ENCODE measurements at places on chromosomes 2 and 18.

- DNase-seq: no peak
Measured at GRCh38 chr18:78586586-78586985, 393.0 kb upstream of the SALL3 start.

GRCh38 chr18:42517896-42518295, 562.9 kb downstream of the PIK3C3 start:
- no peak for DNase-seq

- DNase-seq: no peak
Measured at GRCh38 chr2:32810909-32811495, 135.8 kb upstream of the LTBP1 start.

DNA sequence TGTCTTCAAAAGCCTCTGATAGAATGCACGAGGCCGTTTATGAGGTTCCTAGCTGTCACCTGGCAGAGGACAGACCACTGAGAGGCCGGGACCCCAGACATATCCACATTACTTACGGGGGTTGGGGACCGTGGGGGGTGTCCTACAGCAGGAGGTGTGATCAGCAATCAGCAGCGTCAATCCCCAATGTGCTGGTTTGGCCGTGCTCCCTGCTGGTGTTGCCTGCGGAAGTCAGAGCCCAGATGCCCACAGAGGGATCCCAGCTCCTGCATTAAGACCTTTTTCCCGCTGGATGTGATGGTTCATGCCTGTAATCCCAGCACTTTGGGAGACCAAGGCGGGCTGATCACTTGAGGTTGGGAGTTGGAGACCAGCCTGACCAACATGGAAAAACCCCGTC, 20.8 kb upstream of the SP5 start:
- no peak for DNase-seq

DNA sequence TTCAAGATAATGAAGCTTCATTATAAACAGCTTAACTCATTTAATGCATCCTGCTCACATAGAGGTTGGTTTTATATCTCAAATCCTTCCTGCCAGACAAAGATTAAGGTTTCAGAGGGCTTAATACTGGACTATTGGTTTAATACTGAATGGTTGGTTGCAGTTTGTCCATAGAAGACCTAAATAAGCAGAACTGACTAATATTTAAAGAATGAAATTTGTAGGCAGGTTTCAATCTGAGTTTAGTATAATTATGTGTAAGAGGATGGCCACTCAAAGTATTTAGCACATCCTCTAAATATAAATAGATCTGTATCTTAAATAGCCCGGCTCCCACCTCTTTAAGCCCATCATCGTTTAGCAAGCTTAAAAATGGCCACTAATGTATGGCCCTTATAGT, 92.5 kb downstream of the EPB41L5 start:
- no peak for DNase-seq

DNA sequence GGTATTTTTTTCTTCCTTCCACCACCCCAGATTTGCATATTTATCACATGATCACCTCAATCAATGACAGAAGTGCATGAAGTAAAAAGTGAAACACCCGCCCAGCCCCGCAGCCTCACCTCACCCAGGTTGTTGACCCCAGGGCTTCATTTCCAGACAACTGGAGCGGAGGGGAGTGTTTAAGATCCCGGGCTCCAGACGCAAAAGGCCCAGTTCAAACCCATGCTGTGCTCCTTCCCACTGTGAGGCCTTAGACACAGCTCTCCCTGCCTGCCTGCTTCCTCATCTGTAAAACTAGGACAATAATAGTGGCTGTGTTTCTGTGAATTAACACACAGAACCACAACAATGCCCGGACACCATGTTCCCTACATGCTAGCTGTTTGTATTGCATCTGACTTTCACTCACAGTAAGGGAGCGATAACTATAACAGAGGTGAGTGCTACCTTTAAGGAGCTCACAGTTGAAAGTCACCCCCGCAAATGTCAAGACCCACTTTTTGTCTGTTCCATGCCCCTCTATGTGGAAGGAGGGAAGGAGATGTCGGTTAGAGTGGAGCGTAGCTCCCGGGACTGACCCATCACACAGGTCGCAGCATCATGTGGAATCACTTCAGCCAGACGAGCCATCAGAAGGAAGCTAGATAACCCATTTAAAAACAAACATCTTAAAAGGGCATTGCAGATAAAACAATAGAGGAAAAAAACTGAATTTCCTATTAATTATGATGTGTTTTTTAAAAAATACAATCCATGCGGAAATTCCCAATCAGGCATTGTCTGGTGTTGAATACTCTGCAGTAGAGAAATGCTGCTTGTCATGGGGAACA, 77.5 kb upstream of the DAPL1 start:
- DNase-seq: no peak

DNA sequence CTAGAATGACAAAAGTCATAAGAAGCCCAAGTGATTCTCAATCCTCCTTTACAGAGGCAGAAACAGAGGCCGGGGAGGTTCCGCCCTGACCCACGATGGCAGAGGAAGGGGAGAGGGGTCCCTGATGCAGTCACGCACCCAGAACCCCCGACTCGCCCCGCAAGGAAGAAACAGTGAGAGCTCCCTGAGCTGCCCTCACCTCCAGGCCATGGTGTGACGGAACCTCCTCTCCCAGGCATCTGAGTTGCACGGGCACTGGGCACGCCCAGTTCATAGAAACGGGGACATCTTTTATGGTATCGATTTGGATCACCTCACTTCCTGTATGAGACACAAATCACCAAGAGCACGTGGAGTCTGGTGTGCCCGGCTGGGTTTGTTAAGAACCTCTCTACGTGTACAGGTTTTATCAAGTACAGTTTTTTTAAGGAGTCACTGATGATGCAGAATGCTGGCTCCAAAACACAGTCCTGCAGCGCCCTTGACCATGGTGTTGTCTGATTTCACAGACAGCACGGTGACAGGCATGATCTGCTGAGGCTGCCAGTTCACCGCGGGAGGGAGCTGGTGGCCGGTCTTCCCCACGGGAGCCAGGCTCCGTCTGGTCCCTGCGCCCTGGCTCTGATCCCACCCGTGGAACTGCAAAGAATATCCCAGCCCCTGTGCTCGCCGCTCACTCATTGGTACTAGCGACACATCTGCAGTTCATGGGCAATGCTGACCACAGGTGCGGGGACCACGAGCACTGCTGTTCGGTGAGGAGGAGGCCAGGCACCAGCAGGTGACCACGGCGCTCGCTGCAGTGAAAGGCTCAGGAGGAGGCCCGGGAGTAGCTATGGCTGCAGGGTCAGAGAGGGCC, 35.6 kb downstream of the PXDN start:
- DNase-seq: no peak

- DNase-seq: no peak
Measured at GRCh38 chr18:28657961-28658360, 481.0 kb upstream of the CDH2 start.

DNA sequence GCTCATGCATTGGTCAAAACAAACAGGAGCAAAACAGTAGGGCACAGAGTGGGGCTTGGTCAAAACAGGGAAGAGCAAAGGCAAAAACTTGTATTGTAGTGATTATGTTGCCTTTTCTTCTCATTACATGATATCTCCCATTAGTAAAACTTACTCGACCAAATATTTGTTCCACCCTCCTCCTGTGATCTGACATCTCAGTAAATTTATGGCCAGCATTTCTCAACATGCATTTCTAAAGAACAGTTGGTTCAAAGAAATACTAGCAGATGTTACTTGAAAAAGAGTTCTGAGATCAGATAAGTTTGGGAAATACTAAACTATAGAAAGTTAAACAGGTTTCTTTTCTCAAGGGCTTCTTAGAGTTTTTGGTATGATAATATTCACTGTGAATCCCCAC, 423.1 kb downstream of the FIGN start:
- no peak for DNase-seq

GRCh38 chr2:32182667-32183066, 17.0 kb downstream of the SLC30A6 start:
- no peak for DNase-seq

GRCh38 chr2:182481676-182482075, 54.8 kb upstream of the PDE1A start:
- DNase-seq: no peak

DNA sequence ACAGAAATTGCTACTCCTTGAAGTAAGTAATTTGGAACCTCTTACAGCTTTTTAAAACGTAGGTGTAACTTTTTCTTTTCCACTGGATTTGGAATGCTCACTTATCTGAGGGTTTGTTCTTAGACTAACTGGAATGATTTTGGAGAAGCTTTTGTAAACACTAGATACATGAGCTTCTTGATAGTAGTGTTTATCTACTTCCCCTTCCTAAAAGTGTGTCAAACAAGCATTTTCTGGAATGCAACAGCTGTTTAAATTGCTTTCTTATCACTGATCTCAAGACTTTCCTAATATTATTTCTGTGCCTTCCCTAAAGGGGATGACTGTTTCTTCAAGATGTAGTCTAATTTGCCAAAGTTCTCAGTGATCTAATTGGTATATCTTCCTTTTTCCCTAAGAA, 282.6 kb downstream of the CCDC178 start:
- DNase-seq: no peak

DNA sequence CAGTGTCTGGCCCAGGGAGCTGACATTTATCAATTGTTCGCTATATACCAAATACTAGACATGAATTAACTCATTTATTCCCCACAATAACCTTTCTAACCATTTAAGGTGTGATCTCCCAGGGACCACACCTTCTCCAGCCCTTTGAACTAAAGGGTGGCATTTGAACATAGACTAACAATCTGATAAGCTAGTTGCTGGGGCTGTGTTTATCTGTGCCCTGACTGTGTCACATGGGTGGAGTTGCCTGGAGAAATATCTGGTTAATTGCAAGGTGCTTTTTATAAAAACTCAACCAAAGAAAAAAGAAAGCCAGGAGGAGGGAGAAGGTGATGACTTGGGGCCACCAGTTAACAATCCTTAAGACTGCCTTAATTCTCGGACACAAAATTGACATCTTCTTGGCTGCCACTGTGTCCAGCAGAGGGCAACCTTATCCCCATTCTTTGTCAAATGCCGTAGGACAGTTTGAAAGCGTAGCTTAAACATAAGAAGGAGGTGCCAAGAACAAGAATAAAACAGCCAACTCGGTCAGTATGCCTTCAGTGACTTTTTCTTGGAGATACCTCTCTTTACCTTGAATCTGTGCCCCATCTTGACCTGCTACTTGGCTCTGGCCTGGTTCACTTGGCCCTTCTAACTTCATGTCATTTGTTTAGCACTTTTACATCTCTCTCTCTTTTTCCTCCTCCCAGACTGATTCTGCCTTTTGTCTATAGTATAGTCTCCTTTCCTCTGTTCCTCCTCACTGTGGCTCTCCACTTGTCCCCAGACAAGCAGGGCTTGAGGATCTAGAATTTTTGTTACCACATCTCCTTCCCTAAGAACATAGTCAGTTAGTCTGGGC, 183.4 kb downstream of the MYO3B start:
- peak; percentile 49 for DNase-seq

DNA sequence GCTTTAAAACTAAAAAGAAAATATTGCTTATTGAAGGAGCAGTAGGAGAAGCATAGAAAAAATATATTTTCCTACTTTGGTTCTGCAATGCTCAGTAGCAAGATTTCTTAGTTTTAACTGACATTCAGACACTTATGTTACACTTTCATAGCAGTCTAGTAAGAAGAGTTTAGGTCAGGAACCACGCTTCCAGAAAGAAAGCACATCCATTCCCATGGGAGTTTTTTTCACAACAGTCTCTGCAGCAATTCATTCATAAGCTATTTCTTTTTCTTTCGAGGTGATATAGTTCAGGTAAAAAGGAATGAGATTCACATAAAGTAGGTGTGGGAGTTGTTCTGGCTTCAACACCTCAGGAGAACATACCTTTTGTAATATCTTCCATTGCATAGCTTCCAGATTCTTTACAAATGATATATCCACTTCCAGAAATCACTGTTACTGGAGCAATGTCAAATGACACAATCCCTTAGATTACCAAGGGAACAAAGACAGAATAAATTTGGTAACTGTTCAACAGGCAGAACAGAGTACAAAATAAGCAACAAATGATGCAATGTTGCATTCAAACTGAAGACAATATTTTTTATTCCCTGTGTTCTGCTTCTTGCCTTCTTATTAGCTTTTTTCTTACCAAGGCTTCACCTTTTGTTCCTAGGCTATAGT, 95.2 kb upstream of the GULP1 start:
- DNase-seq: no peak

- DNase-seq: no peak
Measured at GRCh38 chr2:209074711-209075110, 349.1 kb upstream of the MAP2 start.

GRCh38 chr2:30736461-30737325, 70.6 kb downstream of the CAPN13 start:
- no peak for DNase-seq

GRCh38 chr18:49094979-49095632, 144.3 kb upstream of the SMAD7 start:
- peak; percentile 6 for DNase-seq

DNA sequence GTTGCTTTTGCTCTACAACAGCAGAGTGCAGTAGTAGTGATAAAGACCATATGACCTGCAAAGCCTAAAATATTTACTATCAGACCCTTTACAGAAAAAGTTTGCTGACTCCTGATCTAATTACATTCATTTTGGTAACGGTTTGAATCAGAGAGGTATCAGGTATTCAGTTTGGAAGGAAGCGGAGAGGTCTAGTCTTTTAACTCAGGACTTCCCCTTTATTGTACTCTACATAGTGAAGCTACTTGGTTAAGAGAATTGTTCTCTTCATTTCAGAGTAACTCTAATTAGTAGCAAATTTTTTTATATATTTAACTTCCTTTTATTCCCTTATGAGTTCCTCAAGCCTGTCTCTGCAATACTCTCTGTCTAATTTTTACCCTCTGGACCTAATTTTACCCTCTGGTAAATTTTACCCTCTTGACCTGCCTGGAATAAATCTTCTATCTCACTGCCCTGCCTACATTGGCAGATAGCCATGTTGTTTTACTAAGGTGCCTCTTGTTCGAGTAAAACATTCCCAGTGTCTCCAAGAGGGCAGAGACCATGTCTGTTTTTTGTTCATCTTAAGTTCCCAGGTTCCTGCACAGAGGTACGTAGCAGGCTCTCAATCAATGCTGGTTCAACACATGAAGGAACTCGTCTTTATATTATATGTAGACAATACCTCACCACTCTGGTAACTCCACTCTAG, 170.6 kb downstream of the DNAH6 start:
- no peak for DNase-seq

GRCh38 chr2:26769089-26769761, 5.1 kb downstream of the SLC35F6 start:
- peak; percentile 98 for DNase-seq

DNA sequence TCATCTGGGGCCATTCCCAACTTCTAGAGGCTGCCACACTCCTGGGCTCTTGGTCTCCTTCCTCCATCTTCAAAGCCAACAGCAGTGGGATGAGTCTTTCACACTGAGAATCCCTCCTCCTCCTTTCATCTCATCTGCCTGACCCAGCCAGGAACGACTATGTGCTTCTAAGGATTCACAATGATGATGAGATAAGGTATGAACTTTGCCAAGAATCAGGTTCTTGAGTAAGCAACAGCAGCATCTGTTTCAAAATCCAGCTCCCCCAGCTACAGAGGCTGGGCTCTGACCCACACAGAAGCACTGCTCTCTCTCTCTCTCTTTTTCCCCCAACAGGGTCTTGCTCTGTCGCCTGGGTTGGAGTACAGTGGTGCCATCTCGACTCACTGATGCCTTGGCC, 46.4 kb downstream of the TIMM21 start:
- no peak for DNase-seq

Data from suppressor macrophage (primary cell).